ENCODE measurements at places on chromosomes 7 and 10. TPM values are rescaled to one million over a fixed set of nuclear protein-coding genes. Genes with fewer than 3 reads are reported as not detected.

MPP7 gene
- 7.6 TPM for polyA plus RNA-seq

CCDC201 gene
- not detected for polyA plus RNA-seq

CCL24 gene
- 0.93 TPM for polyA plus RNA-seq

STEAP4 gene
- polyA plus RNA-seq = 0.19 TPM

NCF1 gene
- polyA plus RNA-seq = 1.5 TPM

SLC18A3 gene
- not detected for polyA plus RNA-seq

NXPH1 gene
- polyA plus RNA-seq = not detected

GIMAP6 gene
- 14.3 TPM for polyA plus RNA-seq

MEPCE gene
- 63.4 TPM for polyA plus RNA-seq

VWDE gene
- polyA plus RNA-seq = 5.1 TPM

SYNPO2L gene
- 0.33 TPM for polyA plus RNA-seq

OGDHL gene
- polyA plus RNA-seq = 48.1 TPM

TLX1 gene
- polyA plus RNA-seq = not detected

TMEM213 gene
- polyA plus RNA-seq = 52.0 TPM

CFAP46 gene
- polyA plus RNA-seq = 11.3 TPM

NACAD gene
- polyA plus RNA-seq = 9.4 TPM

CDH23 gene
- polyA plus RNA-seq = 1.3 TPM

TSPAN15 gene
- polyA plus RNA-seq = 49.7 TPM

UROS gene
- 54.1 TPM for polyA plus RNA-seq

GIMAP4 gene
- polyA plus RNA-seq = 24.8 TPM

OGDH gene
- polyA plus RNA-seq = 96.4 TPM

SPDYE3 gene
- 6.4 TPM for polyA plus RNA-seq

NPVF gene
- not detected for polyA plus RNA-seq

UNC5B gene
- 50.2 TPM for polyA plus RNA-seq

ZNF804B gene
- 0.10 TPM for polyA plus RNA-seq

C7orf33 gene
- not detected for polyA plus RNA-seq

RBP4 gene
- 0.73 TPM for polyA plus RNA-seq

GNG11 gene
- 43.8 TPM for polyA plus RNA-seq

ACSM6 gene
- 0.23 TPM for polyA plus RNA-seq

SPDYE2 gene
- polyA plus RNA-seq = 2.6 TPM

C10orf53 gene
- polyA plus RNA-seq = not detected

AASS gene
- polyA plus RNA-seq = 66.1 TPM

PRSS1 gene
- not detected for polyA plus RNA-seq

All from renal pelvis (tissue), 12 donors.